ENCODE measurements at places on chromosomes 11 and 22.

GRCh38 chr22:26463101-26463661 lies 20.4 kb downstream of the HPS4 start:
- no peaks in the 10 kb centered on the region for H3K4me1 ChIP-seq
- DNase-seq, result no peak
- no peaks in the 10 kb centered on the region for H3K27me3 ChIP-seq
- no peak overlapping the region for H3K4me3 ChIP-seq
- H3K27ac ChIP-seq, result no peak overlapping the region
- peaks cover 6% of the 10 kb centered on the region for H3K36me3 ChIP-seq

DNA sequence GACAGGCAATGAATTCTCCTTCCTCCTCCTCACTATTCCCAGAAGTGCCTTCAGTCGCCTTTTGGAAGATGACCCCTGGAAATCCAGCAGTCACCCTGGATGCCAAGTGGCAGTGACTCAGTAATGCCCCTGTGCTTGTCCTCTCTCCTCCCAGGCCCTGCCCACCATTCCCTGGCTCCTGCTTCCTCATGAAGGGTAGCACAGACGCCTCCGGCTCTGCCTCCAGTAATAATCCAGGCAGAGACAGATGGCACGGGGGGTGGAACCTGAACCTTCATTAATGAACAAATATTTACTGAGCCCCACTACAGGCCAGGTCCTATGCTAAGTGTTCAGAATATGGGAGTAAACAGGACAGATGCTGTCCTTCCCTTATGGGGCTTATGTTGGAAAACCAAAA lies 23.2 kb downstream of the SYT13 start:
- H3K27me3 ChIP-seq, result no peaks in the 10 kb centered on the region
- H3K4me3 ChIP-seq, result no peak overlapping the region
- H3K4me1 ChIP-seq, result no peaks in the 10 kb centered on the region
- no peaks in the 10 kb centered on the region for H3K36me3 ChIP-seq
- DNase-seq, result no peak
- no peak overlapping the region for H3K27ac ChIP-seq

- H3K4me1 ChIP-seq, result peaks cover 23% of the 10 kb centered on the region
- H3K36me3 ChIP-seq, result no peaks in the 10 kb centered on the region
- peak overlapping the region; percentile 78 for H3K27ac ChIP-seq
- H3K27me3 ChIP-seq, result no peaks in the 10 kb centered on the region
- H3K4me3 ChIP-seq, result peak overlapping the region; percentile 7
- no peak for DNase-seq
Observed at GRCh38 chr11:78350091-78350645, 67.5 kb downstream of the GAB2 start.

- no peak overlapping the region for H3K4me3 ChIP-seq
- no peak overlapping the region for H3K27ac ChIP-seq
- peaks cover 5% of the 10 kb centered on the region for H3K4me1 ChIP-seq
- DNase-seq, result no peak
- no peaks in the 10 kb centered on the region for H3K27me3 ChIP-seq
- H3K36me3 ChIP-seq, result no peaks in the 10 kb centered on the region
Observed at GRCh38 chr22:20536590-20537324, 29.3 kb downstream of the MED15 start.

GRCh38 chr22:40743768-40744167 lies 64.5 kb downstream of the MCHR1 start:
- no peaks in the 10 kb centered on the region for H3K36me3 ChIP-seq
- DNase-seq, result no peak
- no peaks in the 10 kb centered on the region for H3K4me1 ChIP-seq
- H3K27ac ChIP-seq, result no peak overlapping the region
- H3K27me3 ChIP-seq, result no peaks in the 10 kb centered on the region

DNA sequence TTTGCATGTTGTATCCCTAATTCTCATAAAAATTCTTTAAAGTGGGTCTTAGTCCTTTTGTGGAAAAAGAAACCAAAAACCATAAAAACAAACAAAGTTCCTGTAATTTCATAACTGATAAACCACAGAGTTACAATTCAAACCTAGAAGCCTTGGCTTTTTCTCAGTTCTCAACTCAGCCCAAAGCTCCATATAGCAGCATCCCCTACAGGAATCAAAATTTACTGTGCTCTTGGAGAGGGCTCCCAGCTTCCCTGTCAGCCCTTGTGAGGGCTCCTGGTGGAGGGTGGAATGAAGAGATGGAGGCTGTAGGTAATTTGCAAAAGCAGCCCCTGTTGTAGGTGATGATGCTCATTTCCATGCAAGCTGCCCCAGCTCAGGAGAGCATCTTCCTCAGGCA lies 506.1 kb upstream of the KIRREL3 start:
- no peak overlapping the region for H3K27ac ChIP-seq
- no peaks in the 10 kb centered on the region for H3K36me3 ChIP-seq
- no peak overlapping the region for H3K4me3 ChIP-seq
- H3K27me3 ChIP-seq, result no peaks in the 10 kb centered on the region
- DNase-seq, result no peak
- no peaks in the 10 kb centered on the region for H3K4me1 ChIP-seq

DNA sequence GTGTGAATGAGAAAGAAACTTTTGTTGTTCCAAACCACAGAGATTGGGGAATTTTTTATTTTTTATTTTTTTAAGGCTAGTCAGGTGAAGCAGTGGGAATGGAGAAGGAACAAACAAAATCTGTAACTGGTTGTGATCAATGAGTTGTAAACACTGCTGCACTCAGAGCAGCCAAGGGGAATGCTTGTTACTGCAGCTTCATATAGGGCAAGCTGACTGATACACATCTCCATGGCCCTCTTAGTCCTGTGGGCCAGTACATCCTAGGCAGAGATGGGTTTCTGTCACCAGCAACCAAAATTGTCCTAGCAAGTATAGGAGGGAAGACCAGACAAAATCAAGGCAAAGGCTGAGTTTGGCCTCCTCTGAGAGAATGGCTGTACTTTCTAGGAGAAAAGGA lies 306.8 kb downstream of the CTTN start:
- no peak overlapping the region for H3K4me3 ChIP-seq
- no peaks in the 10 kb centered on the region for H3K4me1 ChIP-seq
- no peaks in the 10 kb centered on the region for H3K36me3 ChIP-seq
- H3K27me3 ChIP-seq, result no peaks in the 10 kb centered on the region
- H3K27ac ChIP-seq, result no peak overlapping the region
- no peak for DNase-seq

GRCh38 chr11:108803776-108804175 lies 138.9 kb downstream of the DDX10 start:
- no peak for DNase-seq
- H3K36me3 ChIP-seq, result no peaks in the 10 kb centered on the region
- H3K4me3 ChIP-seq, result no peak overlapping the region
- no peaks in the 10 kb centered on the region for H3K4me1 ChIP-seq

GRCh38 chr22:22931557-22932270 lies 44.1 kb downstream of the IGLL5 start:
- no peak overlapping the region for H3K27ac ChIP-seq
- H3K27me3 ChIP-seq, result no peaks in the 10 kb centered on the region
- H3K4me1 ChIP-seq, result no peaks in the 10 kb centered on the region
- DNase-seq, result no peak
- no peaks in the 10 kb centered on the region for H3K36me3 ChIP-seq

DNA sequence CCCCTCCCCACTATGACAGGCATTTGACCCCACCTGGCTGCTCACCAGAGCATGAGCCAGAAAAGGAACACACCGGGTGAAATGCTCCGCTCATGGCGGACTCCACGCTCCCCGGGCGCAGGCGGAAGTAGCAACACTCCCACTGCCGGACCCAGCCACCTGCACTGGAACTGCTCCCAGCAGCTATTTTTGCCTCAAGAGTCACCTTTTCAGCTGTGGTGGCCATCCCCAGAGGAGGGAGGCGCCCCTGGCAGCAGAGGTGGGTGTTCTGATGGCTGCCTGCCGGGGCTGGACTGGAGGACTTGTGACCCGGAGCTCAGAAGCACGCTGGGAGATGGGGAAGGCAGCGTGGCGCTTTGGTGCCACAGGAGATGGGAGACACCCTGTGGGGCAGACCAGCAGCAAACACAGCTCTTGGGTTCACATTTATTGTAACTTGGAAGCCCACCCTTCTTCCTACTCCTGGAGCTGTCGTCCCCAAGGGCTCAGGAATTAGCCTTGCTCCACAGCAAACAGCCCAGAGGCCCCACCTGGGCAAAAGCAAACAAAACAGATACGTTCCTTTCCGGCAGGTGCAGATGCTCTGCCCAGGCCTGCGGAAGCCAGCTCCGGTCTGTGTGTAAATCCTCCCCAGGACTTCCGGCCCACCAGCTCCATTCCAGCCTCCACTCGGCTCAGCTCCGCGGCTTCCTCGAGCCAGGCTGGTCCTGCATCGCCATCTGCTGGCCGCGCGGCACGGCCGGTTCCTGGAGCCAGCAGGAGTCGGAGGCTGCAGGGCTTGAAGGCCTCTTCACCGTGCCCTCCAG lies 3.7 kb downstream of the RPS19BP1 start:
- peaks cover 49% of the 10 kb centered on the region for H3K4me1 ChIP-seq
- DNase-seq, result no peak

- no peaks in the 10 kb centered on the region for H3K27me3 ChIP-seq
- H3K27ac ChIP-seq, result no peak overlapping the region
- no peak for DNase-seq
- H3K4me1 ChIP-seq, result peaks cover 4% of the 10 kb centered on the region
- H3K36me3 ChIP-seq, result no peaks in the 10 kb centered on the region
Observed at GRCh38 chr11:19953909-19954308, 206.4 kb downstream of the DBX1 start.

DNA sequence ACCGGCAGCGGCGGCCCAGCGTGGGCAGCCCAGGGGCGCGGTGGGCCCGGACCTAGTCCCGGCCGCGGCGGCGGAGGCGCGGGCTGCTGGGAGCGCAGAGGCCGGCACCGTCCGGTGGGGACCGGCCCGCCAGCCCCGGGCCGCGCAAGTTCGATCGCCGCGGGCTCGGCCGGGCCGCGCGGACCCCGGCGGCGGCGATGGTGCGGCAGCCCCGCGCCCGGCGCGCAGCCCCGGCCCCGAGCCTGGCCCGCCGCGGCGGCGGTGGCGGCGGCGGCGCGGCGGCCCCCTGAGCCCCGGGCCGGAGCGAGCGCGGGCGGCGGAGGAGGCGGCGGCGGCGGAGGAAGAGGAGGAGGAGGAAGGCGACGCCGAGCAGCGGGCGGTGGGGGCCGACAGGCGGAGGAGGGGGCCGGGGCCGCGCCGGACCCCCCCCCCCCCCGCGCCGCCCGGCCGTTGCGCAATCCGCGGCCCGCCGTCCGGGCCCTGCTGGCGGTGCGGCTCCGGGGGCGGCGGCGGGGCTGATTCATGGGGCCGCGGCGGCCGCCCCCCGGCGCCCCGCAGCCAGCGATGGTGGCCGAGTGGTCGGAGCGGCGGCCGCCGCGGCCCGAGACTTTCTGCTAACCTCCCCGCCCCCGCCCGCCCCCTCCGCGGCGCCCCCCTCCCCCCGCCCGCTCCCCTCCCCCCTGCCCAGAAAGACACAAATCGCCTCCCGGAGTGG lies 1251.9 kb downstream of the BRD1 start:
- no peak overlapping the region for H3K4me3 ChIP-seq
- no peaks in the 10 kb centered on the region for H3K27me3 ChIP-seq
- DNase-seq, result no peak
- H3K27ac ChIP-seq, result no peak overlapping the region
- H3K4me1 ChIP-seq, result no peaks in the 10 kb centered on the region
- no peaks in the 10 kb centered on the region for H3K36me3 ChIP-seq

GRCh38 chr11:110812086-110812733 lies 100.0 kb upstream of the ARHGAP20 start:
- H3K4me1 ChIP-seq, result no peaks in the 10 kb centered on the region
- DNase-seq, result no peak
- no peaks in the 10 kb centered on the region for H3K27me3 ChIP-seq
- no peak overlapping the region for H3K4me3 ChIP-seq
- no peaks in the 10 kb centered on the region for H3K36me3 ChIP-seq

DNA sequence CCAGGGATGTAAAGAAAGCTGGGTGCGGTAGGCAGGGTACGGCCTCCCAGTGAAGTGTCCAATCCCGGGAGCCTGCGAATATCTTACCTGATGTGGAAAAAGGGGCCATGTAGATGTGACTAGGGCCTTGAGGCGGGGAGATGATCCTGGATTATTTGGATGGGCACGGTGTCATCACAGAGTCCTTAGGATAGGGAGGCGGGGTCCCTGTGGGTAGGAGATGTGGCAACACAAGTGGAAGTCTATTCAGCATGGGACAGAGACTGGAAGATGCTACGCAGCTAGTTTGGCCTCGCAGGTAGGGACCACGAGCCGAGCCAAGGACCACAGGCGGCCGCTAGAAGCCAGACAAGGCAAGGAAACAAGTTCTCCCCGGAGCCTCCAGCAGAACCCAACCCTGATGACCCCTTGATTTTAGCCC lies 46.4 kb upstream of the SHANK2 start:
- DNase-seq, result no peak
- H3K27ac ChIP-seq, result 0 out of 2 replicates have a peak overlapping the region, but pooled peaks have one; percentile 24
- H3K4me3 ChIP-seq, result no peak overlapping the region
- 0 out of 2 replicates have a peak, but pooled peaks cover 11% of the 10 kb centered on the region for H3K4me1 ChIP-seq

- H3K4me3 ChIP-seq, result no peak overlapping the region
- H3K27ac ChIP-seq, result no peak overlapping the region
- no peaks in the 10 kb centered on the region for H3K36me3 ChIP-seq
- no peaks in the 10 kb centered on the region for H3K27me3 ChIP-seq
Observed at GRCh38 chr11:80727315-80727714, 1286.5 kb upstream of the TENM4 start.

GRCh38 chr11:98565311-98565710 lies 455.4 kb upstream of the CNTN5 start:
- DNase-seq, result no peak
- no peaks in the 10 kb centered on the region for H3K4me1 ChIP-seq
- H3K4me3 ChIP-seq, result no peak overlapping the region
- no peaks in the 10 kb centered on the region for H3K27me3 ChIP-seq
- no peak overlapping the region for H3K27ac ChIP-seq
- no peaks in the 10 kb centered on the region for H3K36me3 ChIP-seq

Measured in Panc1 (cell line).